ENCODE measurements at places on chromosomes 1 and 21.

DNA sequence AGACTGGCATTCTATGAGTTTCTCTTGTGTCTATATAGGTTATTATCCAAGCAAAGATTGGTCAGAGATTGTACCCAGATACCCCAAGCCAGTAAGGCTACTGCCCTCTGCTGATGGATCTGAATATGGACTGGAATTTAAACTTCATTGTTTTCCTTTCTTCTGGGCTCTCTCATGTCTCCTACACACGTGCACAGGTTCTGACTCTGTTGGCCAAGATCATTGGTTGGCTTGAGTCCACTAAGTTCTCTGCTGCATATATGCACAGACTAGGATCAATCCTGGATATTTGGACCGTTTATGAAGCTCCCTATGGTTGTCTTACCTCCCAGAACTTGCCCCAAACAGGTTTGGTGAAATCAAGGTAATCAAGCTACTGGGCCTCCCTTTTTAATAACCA is 69.7 kb downstream of the CC2D1B start:
- no peak for DNase-seq

- no peak for DNase-seq
Measured at GRCh38 chr1:3087049-3087448, 18.0 kb downstream of the PRDM16 start.

DNA sequence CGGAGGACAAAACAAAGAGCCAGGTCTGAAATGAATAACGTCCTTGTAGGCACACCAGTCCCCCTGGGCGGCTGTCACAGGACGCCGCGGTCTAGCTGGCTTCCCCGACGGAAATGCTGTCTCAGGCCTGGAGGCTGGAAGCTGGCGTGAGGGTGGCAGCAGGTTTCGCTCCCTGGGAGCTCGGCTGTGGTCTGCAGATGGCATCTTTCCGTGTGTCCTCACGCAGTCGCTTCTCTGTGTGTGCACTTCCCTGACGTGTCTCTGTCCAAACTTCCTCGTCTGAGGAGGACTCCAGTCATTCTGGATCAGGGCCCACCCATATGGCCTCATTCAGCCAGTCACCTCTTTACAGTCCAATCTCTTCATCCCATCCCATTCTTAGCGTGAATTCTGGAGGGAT is 14.2 kb downstream of the TNFRSF14 start:
- no peak for DNase-seq

- DNase-seq, result no peak
Measured at GRCh38 chr1:221810406-221810805, 68.5 kb upstream of the DUSP10 start.

DNA sequence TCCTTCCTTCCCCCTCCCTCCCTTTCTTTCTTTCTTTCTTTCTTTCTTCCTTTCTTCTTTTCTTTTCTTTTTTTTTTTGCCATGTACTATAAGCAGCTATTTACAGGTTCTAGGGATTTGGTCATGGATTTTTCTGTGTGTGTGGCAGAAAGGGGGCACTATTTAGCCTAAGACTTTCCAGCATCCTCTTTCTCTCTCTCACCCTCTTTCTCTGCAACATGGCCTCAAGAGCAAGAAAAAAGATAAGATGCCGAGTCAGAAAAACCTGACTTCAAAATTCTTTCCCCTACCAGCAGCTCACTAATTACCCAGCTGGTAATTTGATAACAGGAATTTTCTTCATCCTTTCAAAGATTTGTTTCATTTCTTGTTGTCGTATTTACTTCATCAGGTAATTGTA is 458.3 kb upstream of the ADAMTS5 start:
- no peak for DNase-seq

DNA sequence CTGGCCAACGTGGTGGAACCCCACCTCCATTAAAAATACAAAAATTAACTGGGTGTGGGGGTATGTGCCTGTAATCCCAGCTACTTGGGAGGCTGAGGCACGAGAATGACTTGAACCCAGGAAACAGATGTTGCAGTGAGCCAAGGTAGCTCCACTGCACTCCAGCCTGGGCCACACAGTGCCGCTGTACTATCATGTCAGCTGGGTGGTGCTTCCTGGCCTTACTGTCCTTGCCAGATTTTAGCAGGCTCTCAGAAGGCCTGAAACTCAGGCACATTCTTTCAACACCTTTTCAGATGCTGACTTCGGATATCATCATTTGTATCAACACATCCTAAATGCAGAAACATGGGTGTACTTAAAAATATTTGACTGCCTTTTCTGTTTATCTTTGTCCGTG is 31.6 kb upstream of the NBL1 start:
- no peak for DNase-seq

DNA sequence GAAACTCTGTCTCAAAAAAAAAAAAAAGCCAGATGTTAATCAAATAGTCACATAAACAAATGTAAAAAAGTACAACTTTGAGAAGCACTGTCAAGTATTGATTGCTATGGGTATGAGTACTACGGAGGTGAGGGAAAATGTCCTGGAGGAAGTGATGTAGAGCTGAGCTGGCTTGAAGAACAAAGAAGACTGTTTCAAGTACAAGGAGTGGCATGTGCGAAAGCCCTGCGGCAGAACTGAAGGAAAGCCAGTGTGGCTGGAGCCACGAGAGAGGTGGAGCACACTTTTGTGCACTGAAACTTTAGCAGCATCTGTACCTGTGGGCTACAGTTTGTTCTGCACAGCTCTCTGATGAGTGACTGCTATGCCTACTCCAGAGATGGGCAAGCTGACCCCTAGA is 5.4 kb upstream of the RPS6KA1 start:
- no peak for DNase-seq

DNA sequence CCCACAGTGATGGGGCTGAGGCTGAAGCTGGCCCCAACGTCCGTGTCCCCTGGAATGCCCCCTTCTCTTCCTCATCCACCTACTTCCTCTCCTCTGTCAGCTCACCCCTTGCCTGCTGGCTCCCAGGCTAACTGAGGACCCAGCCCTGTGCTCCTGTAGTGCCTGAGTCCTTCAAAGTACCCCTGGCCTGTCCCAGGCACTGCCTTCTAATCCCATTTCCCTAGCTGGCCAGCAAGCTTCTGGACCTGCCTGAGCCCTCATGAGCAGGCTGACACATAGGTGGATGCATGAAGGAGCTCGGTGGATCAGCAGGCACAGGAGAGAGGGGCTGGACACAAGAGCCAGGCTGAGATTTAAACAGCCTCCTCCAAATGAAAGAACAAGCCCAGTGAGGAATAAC is 650.8 kb downstream of the NPHP4 start:
- no peak for DNase-seq

- DNase-seq, result no peak
Measured at GRCh38 chr1:155184835-155185782, 11.5 kb downstream of the TRIM46 start.

- DNase-seq, result no peak
Measured at GRCh38 chr1:206691604-206692003, 6.9 kb downstream of the MAPKAPK2 start.

- no peak for DNase-seq
Measured at GRCh38 chr1:18936814-18937481, 19.5 kb downstream of the IFFO2 start.

DNA sequence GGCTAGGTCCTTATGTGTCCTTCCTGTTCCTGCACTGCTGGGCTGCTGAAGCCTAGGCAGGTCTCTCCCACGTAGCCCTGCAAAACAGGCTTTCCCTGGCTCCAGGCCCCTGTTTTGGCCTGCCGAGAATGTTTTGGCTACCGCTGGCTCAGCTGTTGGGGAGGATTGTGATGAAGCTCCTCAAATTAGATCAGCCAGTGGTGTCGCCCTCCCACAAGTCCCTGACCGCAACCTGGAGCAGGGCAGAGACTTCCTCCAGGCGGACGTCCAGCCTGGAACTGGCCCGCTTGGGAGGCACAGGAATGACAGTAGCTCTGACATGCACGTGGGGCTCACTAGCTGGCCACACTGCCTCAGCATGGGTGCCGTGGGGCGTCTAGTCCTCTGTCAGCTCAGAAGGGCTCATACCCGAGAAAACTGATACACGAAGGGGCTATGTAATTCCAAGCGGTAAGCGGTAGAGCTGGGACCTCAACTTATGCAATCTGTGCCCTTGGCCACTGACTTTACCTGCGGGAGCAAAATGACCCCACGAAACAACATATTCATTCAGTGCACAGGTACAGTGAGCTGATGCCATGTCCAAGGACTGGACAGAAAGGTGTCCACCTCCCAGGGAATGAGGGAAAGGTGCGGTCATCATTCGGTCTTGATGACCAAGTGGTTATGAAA is 26.6 kb downstream of the DHRS3 start:
- DNase-seq, result no peak

DNA sequence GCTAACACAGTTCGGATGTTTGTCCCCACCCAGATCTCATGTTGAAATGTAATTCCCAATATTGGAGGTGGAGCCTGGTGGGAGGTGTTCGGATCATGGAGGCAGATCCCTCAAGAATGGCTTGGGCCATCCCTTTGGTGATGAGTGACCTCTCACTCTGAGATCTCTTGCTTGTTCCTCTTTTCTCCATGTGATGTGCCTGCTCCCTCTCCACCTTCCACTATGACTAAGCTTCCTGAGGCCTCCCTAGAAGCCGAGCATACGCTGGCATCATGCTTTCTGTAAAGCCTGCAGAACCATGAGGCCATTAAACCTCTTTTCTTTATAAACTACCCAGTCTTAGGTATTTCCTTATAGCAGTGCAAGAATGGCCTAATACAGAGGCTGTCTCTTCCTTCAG is 8.1 kb upstream of the PLA2G5 start:
- DNase-seq, result no peak

GRCh38 chr1:230504310-230504709 is 78.2 kb upstream of the PGBD5 start:
- no peak for DNase-seq
